Kasumi-1 (cell line): ENCODE measurements at places on chromosomes 7 and 10.

DNA sequence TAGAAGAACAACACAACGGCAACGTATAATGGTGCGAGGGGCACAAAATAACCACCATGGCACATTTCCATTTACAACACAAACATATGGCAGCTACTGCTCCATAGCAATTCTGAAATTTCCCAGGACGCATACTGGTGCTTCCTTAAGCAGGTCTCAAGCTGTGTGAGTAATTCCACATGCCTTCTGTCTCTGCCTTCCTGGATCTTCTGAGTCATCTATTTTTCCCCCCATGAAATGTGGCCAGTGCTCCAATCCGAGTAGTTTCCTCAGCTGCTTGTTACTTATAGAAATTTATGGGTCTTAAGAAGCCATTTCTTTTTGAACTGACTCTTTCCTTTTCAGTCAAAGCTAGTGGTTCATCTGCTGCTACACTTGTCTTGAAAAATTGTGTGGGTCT, 256.6 kb upstream of the KLF6 start:
- no peak for DNase-seq

DNA sequence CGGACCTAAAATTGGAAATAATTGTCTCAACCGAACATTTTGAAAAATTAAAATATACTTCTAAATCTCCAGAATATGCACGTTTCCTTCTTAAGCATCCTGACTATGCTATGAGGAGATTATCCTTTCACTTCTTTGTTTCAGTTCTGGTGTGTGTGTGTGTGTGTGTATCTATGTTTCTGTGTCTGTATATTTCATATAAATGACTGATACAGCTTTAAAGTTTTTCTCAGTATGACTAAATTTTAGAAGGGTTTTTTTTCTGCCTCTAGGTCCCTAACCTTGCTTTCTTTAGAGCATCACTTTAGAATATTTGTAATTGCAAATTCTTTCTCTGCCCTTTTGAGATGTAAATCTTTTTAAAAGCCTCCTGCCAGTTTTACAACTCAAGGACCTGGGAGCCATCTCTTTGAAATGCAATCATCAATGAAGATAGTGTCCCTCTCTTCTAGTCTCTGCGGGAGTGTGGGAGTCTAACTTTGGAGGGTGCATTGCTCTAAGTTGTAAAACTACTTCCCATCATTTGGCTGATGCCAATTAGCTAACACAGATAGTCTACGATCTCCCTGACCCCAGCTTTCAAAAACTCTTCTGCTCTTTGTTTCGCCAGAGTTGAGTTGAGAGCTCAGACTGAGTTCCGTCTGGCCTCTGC, 782.0 kb upstream of the ZWINT start:
- DNase-seq: no peak

GRCh38 chr7:132250480-132251326, 325.6 kb downstream of the PLXNA4 start:
- no peak for DNase-seq

DNA sequence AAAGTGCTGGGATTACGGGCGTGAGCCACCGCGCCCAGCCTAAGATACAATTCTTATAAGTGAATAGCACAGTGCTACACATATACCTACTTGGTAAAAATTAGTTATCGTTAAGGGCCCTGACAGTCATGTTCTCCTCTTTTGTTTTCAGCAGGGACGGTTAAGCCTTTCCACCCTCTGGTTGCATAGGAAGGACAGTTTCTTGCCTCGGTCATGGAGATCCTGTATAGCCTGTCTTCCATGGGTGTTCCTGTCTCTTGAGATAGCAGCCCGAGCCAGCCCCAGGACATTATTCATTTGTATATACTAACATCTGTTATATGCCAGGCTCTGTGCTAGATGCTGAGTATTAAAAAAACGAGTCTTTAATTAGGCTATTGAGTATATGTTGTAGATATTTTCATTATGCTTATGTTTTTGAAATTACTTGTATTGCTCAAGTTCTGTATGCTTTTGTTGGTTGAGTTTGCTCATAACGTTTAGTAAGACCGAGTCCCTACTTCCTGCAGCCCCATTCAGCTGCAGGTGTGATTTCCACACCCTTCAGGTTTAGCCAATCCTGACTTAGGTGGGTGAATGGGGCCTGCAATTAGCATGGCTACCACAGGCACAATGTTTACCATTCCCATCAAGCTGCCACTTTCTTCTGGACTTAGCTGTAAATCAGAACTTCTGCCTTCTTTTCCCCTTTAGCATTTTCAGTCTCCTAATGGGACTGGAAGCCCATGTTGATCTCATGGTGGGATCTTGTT, 24.8 kb downstream of the CCSER2 start:
- DNase-seq: no peak

GRCh38 chr10:120610791-120611190, 153.8 kb downstream of the PLPP4 start:
- no peak for DNase-seq

DNA sequence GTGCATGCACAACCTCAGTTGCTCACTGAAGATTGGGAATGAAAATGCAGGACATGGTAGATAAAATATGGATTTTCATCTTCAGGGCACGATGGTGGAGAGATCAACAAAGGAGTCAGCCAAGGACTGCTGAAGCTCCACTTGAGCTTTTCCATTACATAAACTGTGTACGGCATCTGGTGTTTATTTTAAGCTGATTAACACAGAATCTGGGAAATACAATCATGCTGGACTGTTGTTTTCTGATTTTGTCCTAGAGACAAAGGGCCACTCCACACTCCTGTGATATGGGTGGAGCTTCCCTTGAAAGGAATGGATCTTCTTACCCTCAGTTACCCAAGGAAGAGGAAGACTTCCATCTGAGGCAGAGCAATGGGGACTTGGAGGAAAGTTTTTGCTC, 120.6 kb downstream of the SAMD9 start:
- DNase-seq: no peak
